ENCODE measurements at places on chromosomes 3 and 15. TPM values are rescaled to one million over a fixed set of nuclear protein-coding genes. Genes with fewer than 3 reads are reported as not detected.

- DNase-seq, result no peak
These were observed 6.6 kb downstream of the ATP6V1A start for GRCh38 chr3:113753376-113753985.

Gene SOX14
- total RNA-seq, result not detected

Gene TMEM45A
- 16.9 TPM for total RNA-seq

DNA sequence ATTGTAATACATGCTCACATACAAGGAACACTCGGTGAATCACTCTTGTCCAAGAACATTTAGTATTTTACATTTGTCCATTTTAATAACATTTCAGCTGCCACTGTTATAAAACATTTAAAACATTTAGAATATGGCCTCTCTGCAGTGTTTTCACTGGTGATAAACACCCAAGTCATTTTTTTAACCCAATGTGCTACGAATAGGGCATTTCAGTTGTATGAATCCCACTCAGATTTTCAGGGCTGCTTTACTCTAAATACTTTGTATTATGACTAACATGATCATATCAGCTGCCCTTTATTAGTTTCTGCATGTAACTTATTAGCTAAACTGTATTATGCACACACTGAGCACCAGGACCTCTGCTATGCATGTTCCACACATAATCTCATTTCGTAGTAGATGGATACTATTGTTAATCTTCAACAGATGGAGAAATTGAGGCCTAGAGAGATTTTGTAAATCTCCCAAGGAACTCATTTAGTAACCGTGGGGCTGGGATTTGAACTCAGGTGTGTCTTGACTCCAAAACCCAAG, 148.6 kb upstream of the CDIN1 start:
- DNase-seq, result no peak

Gene TBC1D5
- 76.0 TPM for total RNA-seq

- DNase-seq, result peak; percentile 75
These were observed 1.7 kb upstream of the SLC9A9 start for GRCh38 chr3:143849854-143850549.

Gene MORF4L1
- 527 TPM for total RNA-seq

- DNase-seq, result no peak
These were observed 4.0 kb upstream of the CFAP100 start for GRCh38 chr3:126390751-126391150.

DNA sequence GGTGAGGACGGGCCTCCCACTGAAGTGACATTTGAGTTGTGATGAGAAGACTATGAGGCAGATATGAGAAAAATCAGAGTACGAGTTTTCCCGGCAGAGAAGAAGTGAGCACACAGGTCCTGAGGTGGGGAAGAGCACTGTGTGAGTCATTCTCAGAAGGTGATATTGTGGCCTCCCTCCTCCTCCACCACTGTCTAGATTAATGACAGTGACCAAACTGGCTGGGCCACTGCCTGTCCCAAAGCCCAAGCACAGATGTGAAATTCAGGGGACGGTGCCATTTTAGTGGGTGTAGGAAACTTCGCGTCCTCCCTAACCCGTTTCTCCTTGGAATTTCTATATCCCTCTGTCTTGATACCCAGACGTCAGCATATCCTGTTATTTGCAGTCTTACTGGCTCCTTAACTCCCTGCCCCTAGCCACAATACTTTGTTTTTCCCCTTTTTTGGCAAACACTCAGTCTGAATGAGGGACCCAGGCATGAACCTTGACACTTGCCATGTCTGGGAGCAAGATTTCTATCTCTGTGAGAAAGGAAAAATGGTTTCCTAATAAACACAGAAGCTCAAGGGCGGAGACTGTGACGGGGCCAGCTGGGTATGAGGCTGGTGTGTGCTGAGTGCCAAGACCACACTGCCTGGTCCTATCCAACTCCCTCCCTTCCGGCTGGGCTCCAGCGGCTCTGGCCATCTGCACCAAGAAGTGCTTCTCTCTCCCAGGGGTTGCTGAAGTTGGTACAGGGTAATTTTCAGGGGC, 15.2 kb downstream of the PRICKLE2 start:
- peak; percentile 61 for DNase-seq

Gene PTPRG
- total RNA-seq, result 23.7 TPM

DNA sequence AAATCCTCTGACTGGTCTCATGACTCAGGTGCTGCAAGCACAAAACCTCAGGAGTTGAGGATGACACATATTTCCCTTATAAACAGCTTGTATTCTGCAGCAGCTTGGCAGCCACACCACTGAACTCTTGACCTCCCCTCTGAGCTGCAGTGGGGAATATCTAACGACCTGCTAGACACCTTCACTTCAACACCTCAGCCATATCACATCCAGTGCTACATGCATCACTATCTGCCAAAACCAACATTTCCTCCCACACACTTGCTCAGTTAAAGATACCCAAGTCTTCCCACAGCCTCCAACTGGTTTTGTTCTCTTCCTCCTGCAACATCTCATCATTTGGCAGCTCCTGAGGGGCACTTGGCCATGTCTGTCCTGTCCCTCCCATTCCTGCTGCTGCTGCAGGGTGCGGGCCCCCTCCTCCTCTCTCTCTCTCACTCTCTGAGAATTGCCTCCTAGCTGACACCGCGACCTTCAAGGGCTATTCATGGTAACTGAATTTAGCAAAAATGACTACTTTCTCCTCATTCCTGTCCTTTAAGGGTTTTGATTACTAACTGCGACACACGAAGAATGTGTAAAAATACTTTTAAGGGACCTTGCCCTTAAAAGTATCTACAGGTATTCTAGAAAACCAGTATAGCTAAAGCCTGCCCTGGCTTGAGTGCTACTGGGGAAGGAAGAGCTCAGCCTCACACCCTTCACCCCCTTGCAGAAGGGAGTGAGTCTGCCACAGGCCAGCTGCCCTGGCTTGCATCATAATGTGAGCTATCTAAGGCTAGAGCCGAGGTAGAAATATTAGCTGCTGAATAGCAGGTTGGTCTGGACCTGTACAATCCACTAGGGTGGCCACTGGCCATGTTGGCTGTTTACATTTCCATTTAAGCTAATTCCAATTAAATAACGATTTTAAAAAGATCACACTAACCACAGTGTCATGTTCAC, 5.0 kb upstream of the CCR9 start:
- DNase-seq, result peak; percentile 27

DNA sequence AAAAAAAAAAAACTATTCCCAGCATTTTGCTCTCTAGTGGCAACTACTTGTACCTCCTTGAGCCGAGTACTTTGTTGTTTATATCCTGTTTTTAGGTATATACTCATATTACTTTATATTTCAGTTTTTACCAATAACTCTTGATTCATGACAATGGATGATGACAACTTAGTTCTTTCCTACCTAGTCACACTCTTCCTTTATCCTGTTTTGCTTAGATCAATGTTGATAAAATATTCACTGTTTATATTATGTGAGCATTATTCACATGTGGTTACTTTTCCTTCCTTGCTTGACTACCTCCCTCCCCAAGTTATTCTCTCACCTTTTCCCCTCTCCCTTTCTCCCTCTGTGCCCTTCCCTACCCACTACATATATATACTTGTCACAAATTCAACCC, 53.7 kb downstream of the NKIRAS1 start:
- no peak for DNase-seq

DNA sequence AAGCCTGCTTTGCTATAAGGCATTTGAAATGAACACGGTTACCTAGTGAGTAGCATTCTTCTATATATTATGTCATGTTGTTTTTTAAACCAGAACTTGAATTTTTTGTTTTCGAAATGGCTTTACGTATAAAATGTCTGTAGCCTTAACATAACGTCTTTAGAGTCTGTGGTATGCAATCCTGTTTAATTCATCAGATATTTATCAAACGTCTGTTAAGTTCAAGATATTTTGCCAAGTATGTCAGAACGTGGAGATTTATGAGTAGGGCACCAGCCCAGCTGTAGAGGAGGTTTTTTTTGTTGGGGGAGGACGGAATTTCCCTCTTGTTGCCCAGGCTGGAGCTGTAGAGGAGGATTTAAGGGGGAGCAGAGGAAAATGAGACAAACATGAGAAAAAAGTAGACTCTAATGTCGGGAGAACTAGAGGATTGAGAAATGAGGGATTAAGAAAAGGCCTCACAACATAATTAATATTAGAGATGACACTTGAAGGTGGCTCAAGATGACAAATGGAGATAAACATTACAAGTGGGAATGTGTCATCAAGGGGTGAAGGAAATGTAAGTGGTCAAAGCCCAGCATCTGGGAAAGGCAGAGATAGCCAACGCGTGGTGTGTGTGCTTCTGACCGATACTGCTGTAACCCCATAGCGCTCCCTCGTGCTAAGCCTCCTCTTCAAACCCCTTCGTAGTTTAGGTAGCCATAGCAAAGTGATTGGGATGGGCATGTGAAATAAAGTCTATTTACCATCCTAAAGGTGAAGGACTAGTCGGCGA, 154.0 kb upstream of the GOLGA6L4 start:
- DNase-seq, result no peak

- peak; percentile 52 for DNase-seq
These were observed 225.6 kb downstream of the TIGIT start for GRCh38 chr3:114519415-114519814.

Gene HESX1
- total RNA-seq, result 0.73 TPM

- DNase-seq, result peak; percentile 25
These were observed 472.8 kb downstream of the SHQ1 start for GRCh38 chr3:72375237-72376076.

DNA sequence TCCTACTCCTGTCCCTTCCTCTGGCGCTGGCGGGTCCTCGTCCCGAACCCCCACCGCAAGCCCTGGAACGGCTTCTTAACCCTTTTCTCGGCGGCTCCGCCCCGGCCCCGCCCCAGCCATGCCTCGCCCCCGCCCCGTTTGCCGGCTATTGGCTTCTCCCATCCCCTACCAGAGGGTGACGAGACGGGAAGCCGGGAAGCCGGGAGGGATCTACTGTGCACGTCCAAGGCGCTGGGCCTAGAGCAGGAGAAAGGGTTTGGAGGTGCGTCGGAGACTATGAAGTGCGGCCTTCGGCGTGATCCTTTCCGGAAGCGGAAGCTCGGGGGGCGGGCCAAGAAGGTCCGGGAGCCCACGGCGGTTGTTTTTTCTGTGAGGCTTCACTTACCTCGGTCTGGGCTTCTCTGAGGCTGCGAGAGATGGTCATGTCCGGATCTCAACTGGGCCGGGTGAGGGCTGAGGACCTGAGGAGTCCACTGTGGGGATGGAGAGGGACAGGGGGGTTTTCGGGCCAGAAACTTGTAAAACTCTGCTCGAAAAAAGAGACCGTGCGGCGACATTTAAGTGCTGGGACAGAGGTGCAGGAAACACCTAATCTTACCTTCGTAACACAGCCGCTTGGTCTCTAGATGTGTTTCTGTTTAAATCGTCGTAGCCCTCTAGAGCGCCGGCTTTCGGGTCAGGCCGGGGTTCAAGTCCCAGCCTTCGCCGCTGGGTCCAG, 21.4 kb downstream of the ROPN1B start:
- peak; percentile 66 for DNase-seq

DNA sequence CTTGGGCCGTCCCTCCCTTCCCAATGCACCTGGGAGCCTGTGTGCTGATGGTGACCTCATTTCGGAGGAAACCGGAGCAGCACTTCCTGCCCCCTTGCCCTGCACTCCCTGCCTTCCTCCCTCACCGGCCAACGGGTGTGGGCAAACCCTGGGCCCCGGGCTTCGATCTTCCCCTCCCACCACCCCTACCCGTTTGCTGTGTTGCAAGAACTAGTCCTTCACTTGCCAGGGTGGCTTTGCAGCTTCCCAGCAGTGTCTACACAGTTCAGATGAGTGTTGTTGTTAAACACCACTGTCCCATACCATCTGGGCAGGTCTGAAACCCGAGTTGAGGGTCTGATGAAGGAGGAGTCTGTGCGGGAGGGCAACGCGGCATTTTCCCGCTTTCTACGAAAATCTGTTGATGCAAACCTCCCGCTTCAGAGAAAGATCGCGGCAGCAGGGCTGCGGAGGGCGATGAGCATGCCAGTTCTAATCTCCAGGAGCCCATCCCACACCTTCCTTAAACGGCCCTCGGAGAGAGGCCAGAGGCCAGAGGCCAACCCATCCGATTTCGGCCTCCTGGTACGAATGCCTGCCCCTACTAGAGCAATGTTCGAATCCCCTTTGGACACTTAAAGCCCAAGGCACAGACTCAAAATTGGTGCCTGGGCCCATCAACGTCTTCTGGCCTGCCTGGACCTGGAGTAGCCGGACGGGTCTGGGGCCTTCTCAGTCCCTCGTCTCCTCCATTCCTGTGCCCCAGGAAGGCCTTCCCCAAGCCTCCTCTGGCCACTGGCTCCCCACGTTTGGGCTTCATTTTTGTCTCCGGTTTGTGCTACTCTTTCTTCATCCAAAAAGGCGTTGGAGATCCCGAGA, 35.7 kb upstream of the POLG start:
- DNase-seq, result no peak

Gene FANCI
- 2.0 TPM for total RNA-seq

Gene HES1
- total RNA-seq, result 5.5 TPM

GRCh38 chr3:45942051-45942825, 1.0 kb upstream of the CXCR6 start:
- DNase-seq, result peak; percentile 57

GRCh38 chr15:80059786-80060355, 395 bp downstream of the ZFAND6 start:
- DNase-seq, result peak; percentile 79

DNA sequence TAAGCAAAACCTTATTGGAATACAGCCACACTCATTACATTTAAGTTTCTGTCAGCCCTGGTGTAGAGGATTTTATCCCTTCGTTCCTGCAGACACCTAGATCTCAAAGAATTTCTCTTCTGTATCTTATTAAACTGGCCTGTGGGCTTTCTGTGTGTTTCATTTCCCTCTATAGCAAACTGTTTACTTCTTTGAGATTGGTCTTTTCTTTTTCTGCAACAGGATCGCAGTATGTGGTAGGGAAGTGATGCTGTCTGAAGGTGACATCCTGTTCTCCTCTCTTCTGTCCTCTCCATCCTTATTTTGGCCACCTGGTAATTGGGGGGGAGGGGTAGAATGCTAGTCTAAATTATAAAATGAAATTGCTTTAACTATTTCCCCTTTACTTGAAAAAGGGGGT, 25.5 kb downstream of the ATP1B3 start:
- no peak for DNase-seq

DNA sequence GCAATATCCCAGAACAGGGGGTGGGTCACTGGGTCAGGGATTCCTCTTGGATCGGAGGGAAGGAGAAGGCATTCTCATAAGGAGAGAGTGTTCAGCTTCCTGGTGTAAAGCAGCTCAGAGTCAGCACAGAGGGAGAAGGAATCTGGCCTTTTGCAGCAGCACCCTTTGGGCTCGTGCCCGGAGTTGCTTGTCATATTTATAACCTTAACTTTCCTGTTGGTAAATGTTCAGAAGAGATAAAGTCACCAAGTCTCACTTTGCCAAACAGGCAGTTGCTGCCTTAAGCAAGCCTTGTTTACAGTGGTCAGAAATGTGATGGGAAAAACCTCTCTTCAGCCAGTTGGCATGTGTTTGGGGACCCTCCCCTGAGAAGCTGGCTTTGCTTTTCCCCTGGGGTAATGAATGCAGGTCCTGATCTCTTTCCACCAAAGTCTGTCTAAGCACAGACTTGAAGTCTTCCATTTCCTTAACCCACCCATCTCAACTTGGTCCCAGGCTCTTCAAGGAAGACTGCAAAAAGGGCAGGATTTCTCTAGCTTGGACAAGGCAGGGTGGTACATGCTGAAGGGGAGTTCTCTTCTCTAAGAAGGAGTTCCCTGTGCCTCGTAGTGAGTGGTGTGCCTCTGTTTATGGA, 206.9 kb upstream of the BHLHE40 start:
- DNase-seq, result peak; percentile 50

Gene CPNE4
- total RNA-seq, result 1.8 TPM

Gene SLC7A14
- 0.24 TPM for total RNA-seq
